K562 (cell line): ENCODE measurements at places on chromosomes 12 and 14. TPM values are rescaled to one million over a fixed set of nuclear protein-coding genes. Genes with fewer than 3 reads are reported as not detected.

RAB5B gene
- polyA plus RNA-seq: 29.5 and 37.1 TPM in 2 replicates

DNA sequence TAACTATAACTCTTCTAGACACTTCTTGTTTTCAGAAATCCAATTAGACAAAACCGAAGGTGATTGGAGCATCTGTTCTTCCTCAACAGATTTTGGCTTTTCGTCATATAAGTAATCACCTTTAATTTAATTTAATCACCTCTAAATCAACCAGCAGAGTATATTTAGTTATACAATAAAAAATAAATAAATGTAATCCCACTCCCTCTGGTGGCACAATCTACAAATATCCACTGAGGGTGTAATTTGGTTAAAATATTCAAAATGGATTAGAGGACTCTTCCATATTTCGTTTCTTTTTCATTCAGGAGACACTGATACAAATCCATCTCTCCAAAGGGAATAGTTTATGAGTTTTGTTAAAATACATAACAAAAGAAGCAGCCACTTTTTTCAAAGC lies 18.3 kb upstream of the SLC35F4 start:
- no peak for DNase-seq

TTC6 gene
- 0.71 TPM in 1 of 2 replicates, not detected in the other for polyA plus RNA-seq

GRCh38 chr12:74454109-74454508 lies 83.5 kb upstream of the ATXN7L3B start:
- DNase-seq: no peak

MDM2 gene
- 47.5 and 57.7 TPM in 2 replicates for polyA plus RNA-seq

GRCh38 chr14:99781091-99781490 lies 12.1 kb upstream of the EML1 start:
- no peak for DNase-seq

- DNase-seq: no peak
Measured at GRCh38 chr12:92929983-92930382, 888 bp upstream of the EEA1 start.

TAC3 gene
- 1.2 and 1.6 TPM in 2 replicates for polyA plus RNA-seq

- no peak for DNase-seq
Measured at GRCh38 chr14:74308695-74309094, 6.0 kb upstream of the ABCD4 start.

GRCh38 chr12:4112734-4113325 lies 160.7 kb upstream of the CCND2 start:
- DNase-seq: no peak

DNA sequence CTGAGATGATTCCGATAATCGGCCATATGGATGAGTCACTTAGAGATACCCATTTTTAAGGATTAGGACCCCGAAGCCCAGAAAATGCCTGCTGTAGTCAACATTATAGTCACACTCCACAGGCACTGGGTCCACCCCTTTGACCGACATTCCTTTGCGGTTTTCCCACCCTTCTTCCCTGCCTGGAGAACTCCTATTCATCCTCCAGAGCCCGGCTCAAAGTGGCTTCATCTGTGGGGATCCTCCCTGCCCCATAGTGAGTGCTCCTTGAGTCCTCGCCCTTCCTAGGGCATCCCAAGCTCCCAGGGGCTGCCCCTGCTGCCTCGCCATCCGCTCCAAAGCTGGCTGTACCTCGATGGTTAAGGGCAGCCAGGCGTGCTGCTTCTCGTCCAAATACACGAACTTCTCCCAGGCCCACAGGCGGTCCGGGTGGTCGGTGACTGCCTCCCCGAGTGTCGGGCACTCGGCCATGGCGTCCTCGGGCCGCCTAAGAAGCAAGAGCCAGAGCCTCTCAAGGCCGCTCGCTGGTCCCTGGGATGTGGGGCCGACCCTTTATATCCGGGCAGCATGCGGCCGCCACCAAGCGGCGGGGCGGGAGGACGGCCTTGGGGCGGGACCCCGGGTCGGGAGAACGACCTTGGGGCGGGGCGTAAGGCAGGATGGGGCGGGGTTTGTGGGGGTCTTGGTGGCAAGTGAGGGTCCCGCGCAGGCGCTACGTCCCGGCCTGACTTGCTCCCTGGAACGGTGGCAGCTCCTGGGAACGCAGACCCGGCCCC lies at the start of gene TCL1A:
TSS of gene TCL1A (minus strand) at position 530 of the 776 bp plus-strand sequence. CDS start at position 471, 59 bp downstream.
- peak; percentile 19 for DNase-seq

DNA sequence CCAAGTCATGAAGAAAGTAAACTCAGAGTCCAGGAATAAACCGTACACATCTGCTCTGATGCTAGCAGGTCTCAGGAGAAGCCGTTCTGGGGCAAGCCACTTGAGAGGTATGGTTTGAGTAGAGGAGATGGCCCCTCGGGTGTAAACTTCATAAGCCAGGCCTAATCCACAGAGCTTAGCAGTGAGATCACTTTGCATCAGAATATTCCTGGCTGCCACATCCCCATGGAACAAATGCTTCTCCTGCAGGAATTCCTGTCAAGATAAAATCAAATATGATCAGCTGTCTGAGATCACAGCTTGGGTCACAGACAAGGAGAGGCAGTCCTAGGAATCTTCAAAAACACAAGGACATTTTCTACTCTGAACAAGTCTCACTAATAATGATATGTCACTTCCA lies 11.2 kb upstream of the MAGOHB start:
- no peak for DNase-seq

DNA sequence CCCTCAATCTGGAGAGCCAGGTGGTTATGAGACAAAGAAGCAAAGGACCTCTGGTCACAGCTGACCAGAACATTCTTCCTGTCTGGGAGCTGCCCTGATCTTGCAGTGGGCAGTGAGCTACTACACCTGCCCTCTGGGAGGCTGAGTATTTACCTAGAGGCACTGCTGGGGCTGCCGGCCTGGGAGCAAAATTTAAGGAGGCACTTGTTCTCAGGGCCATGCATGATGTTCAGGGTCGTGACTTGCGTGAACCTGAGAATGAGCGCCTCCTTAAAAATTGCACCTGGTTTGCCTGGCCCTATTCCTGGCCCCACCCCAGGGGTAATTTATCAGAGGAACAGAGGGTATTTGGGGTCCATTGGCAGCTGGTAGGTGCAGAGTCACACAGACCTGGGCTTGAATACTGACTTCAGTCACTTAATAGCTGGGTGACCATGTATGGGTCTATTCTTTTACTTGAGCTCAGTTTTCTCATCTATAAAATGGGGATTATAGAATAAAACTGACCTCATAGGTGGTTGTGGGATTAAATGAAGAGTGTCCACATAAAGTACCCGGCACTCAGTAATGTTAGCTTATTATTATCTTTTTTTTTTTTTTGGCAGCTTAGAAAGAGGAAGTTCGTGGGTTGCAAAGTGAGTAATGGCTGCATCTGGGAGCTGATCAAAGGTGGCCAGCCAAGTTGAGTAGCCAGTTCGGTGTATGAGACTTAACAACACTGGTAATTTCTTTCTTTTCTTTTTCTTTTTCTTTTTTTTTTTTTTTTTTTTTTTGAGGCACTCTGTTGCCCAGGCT lies 107.4 kb upstream of the MED13L start:
- no peak for DNase-seq

DNA sequence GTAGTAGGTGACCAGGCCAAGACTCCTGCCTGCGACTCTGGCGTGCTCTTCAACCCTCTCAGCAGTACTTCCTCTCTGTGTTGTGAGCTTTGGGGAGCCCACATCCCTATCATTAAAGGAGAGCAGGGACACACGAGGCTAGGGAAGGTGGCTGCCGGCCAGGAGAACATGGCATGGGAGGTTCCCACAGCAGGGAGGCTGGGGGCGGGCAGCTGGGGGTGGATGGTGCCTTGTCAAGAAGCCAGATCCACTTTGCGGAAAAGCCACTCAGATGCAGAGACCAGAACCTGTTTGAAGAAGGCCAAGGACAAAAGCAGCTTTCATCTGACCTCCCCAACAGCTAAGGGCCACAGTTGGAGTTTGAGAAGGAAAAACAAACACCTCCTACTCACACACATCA lies 198.6 kb downstream of the BCL11B start:
- DNase-seq: no peak

- DNase-seq: no peak
Measured at GRCh38 chr14:52546318-52546670, 6.0 kb downstream of the TXNDC16 start.

DNA sequence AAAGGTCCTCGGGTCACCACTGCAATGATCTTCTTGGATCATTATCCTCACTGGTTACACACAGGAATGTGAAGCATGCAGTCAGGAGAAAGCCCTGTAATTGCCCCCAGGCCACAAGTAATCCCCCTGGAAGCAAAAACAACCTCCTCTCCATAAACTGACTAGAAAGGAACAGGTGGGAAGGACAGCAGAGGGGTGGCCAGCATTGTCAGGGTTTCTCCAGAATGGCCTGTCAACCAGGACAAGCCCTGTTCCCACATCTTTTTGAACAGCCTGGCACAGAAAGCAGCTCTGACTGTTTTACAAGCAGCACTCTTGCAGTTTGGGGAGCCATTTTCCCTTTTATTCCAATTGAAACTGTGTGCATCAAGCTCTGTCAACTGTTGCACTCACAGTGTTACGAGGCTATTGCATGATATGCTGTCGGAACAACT lies 36.1 kb downstream of the TMCC3 start:
- no peak for DNase-seq

KRT74 gene
- polyA plus RNA-seq: not detected in 2 replicates

GRCh38 chr14:73055251-73055650 lies 3.1 kb upstream of the RBM25 start:
- DNase-seq: no peak
